Right lung (tissue), 10 donors: ENCODE measurements at places on chromosomes 6 and 20. TPM values are rescaled to one million over a fixed set of nuclear protein-coding genes. Genes with fewer than 3 reads are reported as not detected.

The EPPIN gene
- polyA plus RNA-seq: 0.18 TPM

The B3GALT4 gene
- polyA plus RNA-seq: 3.8 TPM

The TGM2 gene
- polyA plus RNA-seq: 125 TPM

DNA sequence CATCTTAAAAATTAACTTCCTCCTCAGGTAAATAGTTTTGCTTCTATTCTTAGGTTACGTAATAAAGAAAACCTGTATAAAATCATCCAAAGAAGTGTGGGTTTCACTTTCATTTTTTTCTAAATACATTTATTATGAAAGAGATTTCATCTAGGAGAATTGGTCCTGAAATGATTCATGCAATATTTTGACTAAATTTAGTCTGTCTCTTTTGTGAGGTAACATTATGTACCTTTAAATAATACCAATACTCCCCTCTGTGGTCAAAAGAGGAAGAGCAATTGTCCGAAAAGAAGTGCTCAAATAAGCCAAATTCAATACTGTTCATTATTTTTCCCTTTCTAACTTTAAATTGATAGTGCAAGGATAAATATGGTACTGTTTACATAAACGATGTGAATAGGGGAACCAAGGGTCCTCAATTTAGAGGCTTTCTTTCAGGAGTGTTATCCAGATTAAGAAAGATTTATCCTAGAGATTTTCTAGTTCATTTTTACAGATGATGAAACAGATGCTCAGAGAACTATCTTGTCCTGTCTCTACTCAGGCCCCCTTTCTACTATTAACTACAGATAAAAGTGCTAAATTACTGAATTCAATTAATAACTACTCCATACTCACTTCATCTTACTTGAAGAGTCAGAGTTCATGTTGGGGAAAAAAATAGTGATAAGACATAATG is 26.2 kb downstream of the CYP39A1 start:
- DNase-seq: peak; percentile 19

DNA sequence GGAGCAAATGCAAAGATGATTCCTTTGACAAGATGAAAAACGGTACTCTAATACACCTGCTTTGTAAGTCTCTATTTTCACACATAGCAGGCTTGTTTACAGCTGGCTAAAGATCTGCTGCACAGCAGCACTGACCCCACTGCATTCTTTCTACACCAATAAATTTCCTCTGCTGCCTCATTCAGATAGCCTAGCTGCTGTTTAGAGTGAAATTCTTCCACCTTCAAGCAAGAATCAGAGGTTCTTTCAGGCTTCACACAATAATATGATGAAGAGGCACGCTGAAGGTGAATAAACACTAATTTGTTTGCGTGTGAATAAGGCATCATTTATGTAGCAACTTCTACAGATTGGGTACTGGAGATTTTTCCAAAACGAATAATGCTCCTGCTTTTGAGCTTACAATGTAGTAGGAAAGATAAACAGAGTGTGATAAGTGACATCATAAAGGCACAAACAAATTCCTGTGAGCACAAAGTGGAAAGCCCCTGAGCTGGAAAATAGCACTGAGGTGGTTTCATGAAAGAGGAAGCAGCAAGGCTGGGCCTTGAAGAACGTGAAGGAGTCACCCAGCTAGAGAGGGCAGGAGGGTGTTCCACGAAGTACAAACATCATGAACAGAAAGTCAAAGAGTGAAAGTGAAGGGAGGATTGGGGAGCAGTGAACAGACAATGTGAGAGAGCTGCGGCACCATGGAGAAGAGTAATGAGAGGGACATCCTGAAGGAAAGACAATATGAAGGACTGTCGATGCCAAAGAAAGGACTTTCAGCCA is 543.4 kb downstream of the CD83 start:
- DNase-seq: no peak

DNA sequence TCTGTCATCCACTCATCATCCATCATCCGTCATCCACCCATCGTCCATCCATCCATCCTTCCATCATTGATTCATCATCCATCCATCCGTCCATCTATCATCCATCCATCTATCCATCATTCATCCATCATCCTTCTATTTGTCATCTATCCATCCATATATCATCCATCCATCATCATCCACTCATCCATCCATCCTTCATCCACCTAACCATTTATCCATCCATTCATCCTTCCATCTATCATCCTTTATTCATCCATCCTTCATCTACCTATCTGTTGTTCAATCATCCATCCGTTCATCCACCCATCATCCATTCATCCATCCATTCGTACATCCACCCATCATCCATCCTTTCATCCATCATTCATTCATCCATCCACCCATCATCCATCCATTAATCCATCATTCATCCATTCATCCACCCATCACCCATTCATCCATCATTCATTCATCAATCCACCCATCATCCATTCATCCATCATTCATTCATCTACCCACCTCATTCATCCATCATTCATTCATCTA is 266.4 kb downstream of the CDH4 start:
- DNase-seq: no peak

GRCh38 chr6:122669868-122670267 is 59.7 kb downstream of the PKIB start:
- no peak for DNase-seq

GRCh38 chr6:144294016-144294415 is 8.9 kb downstream of the UTRN start:
- no peak for DNase-seq

- DNase-seq: no peak
Observed at GRCh38 chr6:118525913-118526780, 21.9 kb upstream of the PLN start.
